ENCODE measurements at places on chromosomes 2 and 18.
A peak's percentile ranks its signal among the peaks of the same experiment; 100 is the strongest.

- DNase-seq = no peak
These were observed 32.9 kb downstream of the RTP5 start for GRCh38 chr2:241902357-241902991.

GRCh38 chr2:239203443-239204135, 197.2 kb downstream of the HDAC4 start:
- DNase-seq = no peak

DNA sequence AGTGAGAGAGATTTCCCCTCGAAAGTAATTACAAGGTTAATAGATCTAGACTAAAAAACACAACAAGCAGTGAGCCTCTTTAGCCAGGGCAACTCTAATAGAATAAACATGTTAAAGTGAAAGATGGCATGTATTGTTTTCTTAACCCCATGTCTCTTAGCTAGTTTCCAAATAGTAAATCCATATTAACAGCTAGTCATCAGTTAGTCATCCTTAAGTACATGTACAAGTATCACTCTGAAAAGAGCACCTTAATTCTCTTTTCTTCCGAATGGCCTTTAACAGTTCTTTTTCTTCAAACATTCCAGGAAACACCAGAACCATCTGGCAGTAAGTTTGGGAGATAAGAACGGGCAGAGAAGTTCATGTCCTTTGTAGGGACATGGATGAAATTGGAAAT, 1480.0 kb downstream of the LRP1B start:
- no peak for DNase-seq

- DNase-seq = no peak
These were observed 185.2 kb downstream of the SOX11 start for GRCh38 chr2:5877360-5877759.

DNA sequence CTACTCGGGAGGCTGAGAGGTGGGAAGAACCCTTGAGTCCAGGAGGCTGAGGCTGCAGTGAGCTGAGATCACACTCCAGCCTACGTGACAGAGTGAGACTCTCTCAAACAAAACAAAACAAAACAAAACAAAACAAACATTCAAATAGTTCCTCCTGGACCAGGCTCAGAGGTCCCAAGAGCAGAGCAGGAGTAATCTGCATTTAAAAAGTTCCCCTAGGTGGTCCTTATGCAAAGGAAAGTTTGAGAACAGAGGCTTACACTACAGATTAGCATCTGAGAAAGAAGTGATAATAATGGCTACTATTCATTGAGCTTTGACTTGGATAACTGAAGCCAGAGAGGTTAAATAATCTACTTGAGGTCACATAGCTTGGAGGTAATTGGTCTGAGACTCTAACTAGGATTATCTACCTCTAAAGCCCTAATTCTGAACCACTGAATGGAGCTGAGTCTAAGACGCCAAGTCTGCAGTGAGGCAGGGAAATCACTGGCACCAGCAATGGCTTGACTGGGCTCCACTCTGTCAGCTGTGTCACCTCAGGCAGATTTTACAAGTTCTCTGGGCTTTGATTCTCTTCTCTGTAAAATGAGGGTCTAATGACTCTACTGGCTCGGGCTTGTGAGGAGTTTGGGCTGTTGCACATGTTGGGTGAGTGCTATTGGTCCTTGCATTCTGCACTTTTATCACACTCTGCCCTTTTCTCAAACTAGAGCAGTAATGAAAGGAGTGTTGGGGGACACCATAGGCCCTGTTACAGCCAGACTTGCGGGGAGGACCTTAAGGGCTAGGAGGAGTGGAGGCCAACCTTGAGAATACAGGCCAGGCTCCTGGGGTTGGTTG, 29.2 kb upstream of the DLX2 start:
- no peak for DNase-seq

GRCh38 chr2:121295911-121296650, 11.1 kb upstream of the TFCP2L1 start:
- no peak for DNase-seq

- no peak for DNase-seq
These were observed 54.5 kb upstream of the AFF3 start for GRCh38 chr2:100196786-100197494.

DNA sequence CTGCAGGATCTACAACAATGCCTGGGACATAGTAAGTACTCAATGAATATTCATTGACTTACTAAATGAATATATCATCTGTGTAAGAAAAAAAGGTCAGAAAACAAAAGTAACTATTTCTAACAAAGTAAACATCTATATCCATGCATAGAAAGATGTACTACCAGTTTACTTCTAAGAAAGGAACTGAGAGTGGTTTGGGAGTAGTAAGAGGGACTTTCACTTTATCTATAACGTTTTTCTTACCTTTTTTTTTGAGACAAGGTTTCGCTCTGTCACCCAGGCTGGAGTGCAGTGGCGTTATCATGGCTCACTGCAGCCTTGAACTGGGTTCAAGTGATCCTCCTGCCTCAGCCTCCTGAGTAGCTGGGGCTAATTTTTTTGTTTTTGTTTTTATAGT, 25.7 kb downstream of the DHX57 start:
- DNase-seq = no peak

DNA sequence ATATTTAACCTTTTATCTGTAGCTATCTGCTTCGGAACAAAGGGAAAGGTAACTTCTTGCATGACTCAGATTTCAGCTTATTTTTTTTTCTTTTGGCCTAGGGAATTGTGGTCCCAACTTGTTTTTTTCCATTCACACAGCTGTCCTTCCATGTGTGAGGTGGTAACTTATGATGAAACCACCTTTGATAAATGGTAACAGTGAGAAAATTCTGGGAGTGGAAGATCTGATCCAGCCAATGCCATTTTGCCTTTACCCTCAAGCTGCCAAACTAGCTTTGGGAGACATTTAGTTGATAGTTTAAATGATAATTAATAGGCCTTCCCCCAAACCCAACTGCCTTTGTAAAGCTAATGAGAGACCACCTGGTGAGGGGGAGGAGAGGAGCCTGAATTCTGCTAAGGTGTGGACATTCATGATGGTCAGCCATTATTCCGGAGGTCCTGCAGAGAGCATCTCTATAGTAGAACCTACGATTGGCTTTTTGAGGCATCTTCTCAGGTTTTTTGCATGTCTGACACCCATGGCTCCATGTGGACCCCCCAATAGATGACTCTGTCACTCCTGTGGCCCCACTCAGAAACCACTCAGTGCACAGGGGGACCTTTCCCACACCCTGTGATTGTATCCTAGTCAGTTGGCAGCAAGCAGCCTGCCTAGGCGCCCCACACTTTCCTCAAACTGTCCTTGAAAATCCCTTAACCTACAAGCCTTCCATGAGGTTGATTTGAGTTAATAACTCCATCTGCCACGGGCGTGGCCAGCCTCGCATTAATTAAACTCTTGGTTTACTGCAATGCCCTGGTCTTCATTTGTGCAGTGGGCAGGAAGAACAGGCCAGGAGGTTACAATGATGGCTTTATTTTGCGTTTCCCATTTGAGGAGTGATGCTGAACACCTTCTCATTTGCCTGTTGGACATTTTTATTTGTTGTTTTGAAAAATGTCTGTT, 263.5 kb upstream of the PXDN start:
- peak; percentile 85 for DNase-seq

DNA sequence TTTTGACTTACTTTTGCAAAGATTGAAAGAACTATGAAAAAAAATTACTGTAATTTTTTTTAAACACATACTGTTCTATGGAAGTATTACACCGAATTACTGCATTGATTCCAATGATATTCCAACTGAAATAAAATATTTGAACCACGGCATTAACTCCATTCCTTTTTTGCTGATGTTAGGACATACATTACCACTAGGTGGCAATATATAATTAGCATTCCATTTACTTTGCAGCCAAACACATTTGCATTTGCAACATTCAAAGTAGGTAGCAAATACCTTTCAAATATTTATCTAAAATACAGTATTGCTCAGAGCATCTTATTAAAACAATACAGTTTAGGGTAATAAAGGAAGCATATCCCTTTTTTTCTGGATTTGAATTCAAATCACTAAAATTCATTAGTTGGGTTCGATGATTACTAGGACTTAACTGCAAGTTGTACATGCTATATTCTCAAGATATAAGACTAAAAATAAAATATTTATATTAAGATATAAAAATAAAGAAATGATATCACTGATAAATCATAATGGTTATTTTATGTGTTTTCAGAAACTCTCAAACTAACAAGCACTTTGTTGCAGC, 31.3 kb downstream of the LANCL1 start:
- no peak for DNase-seq

DNA sequence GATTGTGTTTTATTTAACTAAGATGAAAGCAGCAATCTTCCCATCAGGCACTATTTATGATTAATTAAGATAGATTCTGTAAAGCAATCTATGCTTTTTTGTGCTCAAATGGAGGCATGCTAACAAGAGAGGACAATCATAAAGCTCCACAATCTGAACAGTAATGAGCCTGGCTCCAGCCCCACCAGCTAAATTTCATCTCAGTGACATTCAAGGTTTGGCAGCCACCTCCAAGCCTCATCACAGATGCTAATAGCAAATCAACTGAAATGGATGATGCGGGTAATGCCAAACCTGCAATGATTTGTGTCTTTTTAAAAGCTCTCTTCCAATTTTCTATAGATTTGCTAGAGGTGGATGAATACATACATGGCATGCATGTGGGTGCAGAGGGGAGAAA, 456.6 kb downstream of the TDRD15 start:
- DNase-seq = no peak

DNA sequence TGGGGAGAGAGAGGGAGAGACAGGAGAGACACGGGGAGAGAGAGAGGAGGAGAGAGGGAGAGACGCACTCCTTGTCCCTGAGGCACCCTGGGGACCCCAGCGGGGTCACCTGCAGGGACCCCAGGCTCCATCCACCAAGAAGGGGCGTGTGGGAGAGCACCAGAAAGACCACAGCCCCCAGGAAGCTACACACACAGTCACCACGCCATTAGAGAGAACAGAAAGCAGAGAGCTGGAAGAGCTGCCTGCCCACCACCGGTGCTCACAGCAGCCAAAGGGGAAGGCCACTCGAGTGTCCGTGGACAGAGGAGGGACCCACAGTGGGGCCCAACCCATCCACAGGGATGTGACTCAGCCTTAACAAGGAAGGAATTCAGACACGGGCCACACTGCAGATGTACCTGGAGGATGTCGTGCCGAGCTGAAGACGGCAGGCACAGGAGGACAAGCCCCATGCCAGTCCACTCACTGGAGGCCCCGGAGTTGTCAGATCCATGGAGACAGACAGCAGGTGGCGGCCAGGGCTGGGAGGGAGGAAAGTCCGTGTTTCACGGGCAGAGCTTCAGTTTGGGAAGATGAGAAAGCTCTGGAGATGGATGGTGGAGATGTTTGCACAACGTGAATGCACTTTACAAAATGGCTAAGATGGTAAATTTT, 11.5 kb upstream of the NFATC1 start:
- DNase-seq = no peak

GRCh38 chr2:214629875-214630274, 179.6 kb downstream of the BARD1 start:
- DNase-seq = no peak

DNA sequence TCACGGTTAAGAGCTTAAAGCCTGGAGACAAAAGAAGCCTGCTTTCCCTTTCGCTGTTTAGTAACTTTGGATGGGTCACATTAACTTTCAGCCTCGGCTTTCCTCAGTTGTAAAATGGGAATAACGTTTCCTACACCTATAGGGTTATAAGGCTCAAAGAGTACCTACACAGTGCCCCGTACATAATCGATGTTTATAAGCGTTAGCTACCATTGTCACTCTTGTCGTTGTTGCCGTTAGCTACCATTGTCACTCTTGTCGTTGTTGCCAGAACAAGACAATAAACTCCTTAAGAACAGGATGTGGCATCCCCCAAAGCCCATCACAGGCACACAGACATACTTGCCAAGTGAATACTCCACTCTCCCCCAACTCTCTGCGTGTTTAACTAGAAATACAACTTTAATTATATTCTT, 901 bp upstream of the MFSD6 start:
- DNase-seq = no peak

DNA sequence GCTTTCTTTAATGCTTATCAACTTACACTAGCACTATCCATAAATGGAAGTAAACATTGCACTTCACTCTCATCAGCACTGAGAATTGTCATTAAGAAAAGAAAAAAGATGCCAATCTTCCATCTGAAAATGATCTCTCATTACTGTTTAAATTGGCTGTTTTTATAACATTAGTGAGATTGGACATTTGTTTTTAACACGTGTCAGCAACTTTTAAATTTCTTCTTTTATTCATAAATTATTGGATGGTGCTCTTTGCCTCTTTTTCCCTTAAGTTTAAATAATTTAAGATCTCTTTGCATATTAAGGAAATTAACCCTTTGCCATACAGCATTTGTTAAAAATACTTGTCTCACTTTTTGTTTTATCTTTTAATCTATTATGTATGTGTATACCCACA, 146.5 kb upstream of the CHST9 start:
- DNase-seq = no peak

DNA sequence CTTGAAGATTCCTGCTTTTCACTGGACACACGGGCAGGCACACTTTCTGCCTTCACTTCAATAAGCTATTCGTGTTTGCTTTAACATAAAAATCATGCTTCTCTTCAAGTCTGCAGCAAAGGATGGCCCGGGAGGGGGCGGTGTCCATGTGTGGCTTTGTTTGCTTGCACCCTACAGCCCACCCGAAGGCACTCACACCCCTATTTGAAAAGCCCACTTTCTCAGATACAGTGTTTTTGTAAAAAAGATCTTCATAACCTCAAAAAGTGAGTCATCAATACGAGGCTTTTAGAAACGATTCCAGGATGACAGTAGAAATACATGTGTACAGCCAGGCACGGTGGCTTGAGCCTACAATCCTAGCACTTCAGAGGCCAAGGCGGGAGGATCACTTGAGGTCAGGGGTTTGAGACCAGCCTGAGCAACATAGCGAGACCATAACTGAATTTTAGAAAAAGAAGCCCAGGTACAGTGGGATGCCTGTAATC, 36.5 kb upstream of the HPCAL1 start:
- DNase-seq = no peak

- no peak for DNase-seq
These were observed 243.0 kb upstream of the CHST9 start for GRCh38 chr18:27428120-27428519.

DNA sequence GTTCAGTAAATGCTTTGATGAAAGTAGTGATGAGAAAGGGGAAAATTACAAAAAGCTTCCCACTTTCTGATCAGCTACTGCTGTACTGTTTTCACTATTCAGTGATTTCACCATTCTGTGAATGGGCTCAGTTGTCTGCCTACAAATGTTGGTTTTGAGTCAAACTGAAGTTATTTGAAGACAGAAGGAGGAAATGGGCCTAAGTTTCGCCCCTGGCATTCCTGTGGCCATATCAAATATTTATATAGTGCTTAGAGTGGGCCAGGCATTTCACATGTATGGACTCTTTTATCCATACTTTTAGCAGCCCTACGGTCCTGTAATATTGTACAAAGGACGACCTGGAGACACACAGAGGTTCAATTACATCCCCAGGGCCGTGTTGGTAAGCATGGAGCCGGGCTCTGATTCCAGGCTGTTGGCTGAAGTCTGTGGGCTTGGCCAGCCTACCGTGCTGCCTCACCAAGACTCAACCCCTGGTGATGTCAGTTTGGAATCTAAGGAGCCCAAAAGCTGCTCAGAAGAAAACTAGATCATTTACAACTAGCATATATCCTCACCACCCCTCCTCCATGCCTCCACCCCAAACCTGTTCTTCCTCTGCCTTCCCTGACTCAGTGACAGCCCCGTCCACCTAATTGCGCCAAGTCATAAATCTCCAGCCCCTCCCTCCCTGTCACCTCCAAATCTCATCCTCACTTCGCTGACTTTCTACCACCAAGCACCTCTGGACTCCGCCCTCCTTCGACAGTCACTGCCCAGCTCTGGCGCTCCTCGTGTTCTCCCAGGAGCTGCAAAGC, 10.1 kb upstream of the GRHL1 start:
- DNase-seq = no peak

- DNase-seq = no peak
These were observed at the start of gene KHK for GRCh38 chr2:27086724-27087593. TSS of gene KHK (plus strand) at chr2:27086772. CDS start at chr2:27087260, 488 bp downstream.

GRCh38 chr18:32373995-32374394, 96.7 kb downstream of the GAREM1 start:
- peak; percentile 16 for DNase-seq

All from DMS 273 treated with DMSO at 0.1 percent for 48 hours (cell line).